Gastrocnemius medialis (tissue), 4 donors: ENCODE measurements at places on chromosomes 11 and 22. TPM values are rescaled to one million over a fixed set of nuclear protein-coding genes. Genes with fewer than 3 reads are reported as not detected.

Gene IL17RA
- 3.5 TPM for total RNA-seq

Gene SPI1
- total RNA-seq = 0.44 TPM

GRCh38 chr22:43996170-43996980 lies 27.7 kb upstream of the PARVB start:
- peaks cover 23% of the 10 kb centered on the region for H3K36me3 ChIP-seq
- no peaks in the 10 kb centered on the region for H3K27me3 ChIP-seq
- DNase-seq = no peak
- H3K4me3 ChIP-seq = no peak overlapping the region
- peak overlapping the region; percentile 82 for H3K27ac ChIP-seq
- peaks cover 30% of the 10 kb centered on the region for H3K4me1 ChIP-seq

DNA sequence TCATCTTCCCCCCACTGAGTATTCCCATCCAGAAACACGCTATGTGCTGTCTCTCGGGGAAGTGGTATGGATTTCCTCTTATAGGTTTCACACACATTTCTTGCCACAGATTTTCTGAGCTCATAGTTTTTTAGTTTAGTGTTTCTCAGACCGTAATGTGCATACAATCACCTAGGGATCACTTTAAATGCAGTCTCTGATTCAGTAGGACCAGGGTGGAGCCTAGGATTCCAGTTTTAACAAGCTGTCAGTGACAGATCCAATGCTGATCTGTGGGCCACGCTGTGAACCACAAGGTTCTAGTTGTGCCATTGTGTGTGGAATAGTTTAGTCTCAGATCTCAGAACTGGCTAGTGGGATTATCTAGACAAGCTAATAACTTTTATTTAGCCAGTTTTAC lies 23.7 kb upstream of the CXCR5 start:
- H3K4me1 ChIP-seq = no peaks in the 10 kb centered on the region
- H3K4me3 ChIP-seq = no peak overlapping the region
- H3K36me3 ChIP-seq = no peaks in the 10 kb centered on the region
- no peaks in the 10 kb centered on the region for H3K27me3 ChIP-seq
- no peak for DNase-seq
- H3K27ac ChIP-seq = no peak overlapping the region

DNA sequence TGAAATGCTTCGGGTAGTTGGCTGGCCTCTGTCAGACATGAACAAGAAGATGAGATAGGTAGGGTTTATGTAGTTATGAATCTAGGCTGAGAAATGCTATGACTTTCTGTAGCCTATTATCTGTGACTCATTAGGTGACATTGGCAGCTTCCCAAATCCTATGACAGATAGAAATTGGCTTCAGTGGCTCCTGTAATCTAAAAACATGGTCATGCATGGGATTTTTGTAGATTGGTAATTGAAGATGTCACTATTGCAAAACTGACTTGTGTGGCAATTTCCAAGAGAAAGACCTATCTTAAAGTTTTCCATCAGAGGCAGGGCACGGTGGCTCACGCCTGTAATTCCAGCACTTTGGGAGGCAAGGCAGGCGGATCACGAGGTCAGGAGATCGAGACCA lies 29.4 kb upstream of the GRIK4 start:
- no peaks in the 10 kb centered on the region for H3K4me1 ChIP-seq
- H3K4me3 ChIP-seq = no peak overlapping the region
- H3K27ac ChIP-seq = no peak overlapping the region
- H3K36me3 ChIP-seq = peaks cover 11% of the 10 kb centered on the region
- DNase-seq = no peak

DNA sequence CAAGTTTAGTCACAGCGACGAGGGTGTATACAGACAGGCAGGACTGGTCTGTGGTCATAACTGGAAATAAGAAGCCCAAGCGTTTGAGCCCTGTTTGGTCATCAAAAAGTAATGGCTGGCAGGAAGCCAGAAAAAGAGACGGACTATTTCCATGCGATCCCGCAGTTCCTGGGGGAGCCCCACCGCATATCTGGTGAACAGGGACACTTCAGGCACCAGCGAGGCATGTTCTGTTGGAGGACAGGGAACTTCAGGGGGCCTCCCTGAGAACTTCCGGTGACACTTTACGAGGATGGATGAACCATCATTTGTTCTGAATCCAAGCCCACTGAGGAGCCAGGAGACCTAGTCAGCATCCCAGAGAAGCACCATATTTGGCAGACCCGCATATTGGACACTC lies 29.7 kb upstream of the TRIM29 start:
- H3K4me1 ChIP-seq = no peaks in the 10 kb centered on the region
- H3K4me3 ChIP-seq = no peak overlapping the region
- H3K27ac ChIP-seq = no peak overlapping the region

- no peak for DNase-seq
- no peak overlapping the region for H3K4me3 ChIP-seq
- no peaks in the 10 kb centered on the region for H3K36me3 ChIP-seq
- no peak overlapping the region for H3K27ac ChIP-seq
Measured at GRCh38 chr11:74390697-74391096, 7.5 kb downstream of the PGM2L1 start.

GRCh38 chr22:48259991-48260670 lies 1497.7 kb downstream of the TBC1D22A start:
- no peak for DNase-seq
- no peaks in the 10 kb centered on the region for H3K36me3 ChIP-seq
- H3K27me3 ChIP-seq = peaks cover under 1% of the 10 kb centered on the region
- no peaks in the 10 kb centered on the region for H3K4me1 ChIP-seq
- H3K4me3 ChIP-seq = no peak overlapping the region

DNA sequence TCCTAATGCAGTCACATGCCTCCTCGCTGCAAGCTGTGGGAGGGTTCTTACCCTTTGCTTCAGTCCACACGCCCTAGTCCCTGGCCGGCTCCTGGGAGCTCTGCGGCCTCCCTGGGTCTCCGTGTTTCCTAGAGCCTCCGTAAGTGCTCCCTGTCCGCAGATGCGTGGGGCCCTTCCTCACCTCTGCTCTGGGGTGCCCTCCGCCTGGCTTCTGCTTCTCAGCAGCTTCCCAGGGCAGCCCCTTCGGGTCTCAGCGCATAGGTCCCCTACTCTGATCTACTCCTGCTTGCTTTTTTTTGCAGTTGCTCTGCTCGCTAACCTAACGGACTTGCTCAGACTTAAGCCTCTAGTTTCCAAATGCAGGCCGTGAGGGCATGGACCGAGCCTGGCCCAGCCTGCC lies 22.4 kb downstream of the CAPN1 start:
- no peak for DNase-seq
- H3K27me3 ChIP-seq = no peaks in the 10 kb centered on the region
- H3K27ac ChIP-seq = no peak overlapping the region
- H3K4me1 ChIP-seq = no peaks in the 10 kb centered on the region
- no peak overlapping the region for H3K4me3 ChIP-seq
